Activated CD8-positive, alpha-beta T cell treated with anti-CD3 and anti-CD28 coated beads, Interleukin-2, amount 10 ng/mL, durations not matched to agents 7 days and 5 days (primary cell): ENCODE measurements at places on chromosomes 12 and 14.

GRCh38 chr12:64054079-64054520 lies 168.0 kb downstream of the KICS2 start:
- H3K4me3 ChIP-seq: no peak overlapping the region
- no peak overlapping the region for H3K27ac ChIP-seq
- no peaks in the 10 kb centered on the region for H3K4me1 ChIP-seq
- no peaks in the 10 kb centered on the region for H3K36me3 ChIP-seq

GRCh38 chr12:77777274-77777673 lies 53.4 kb upstream of the NAV3 start:
- no peak overlapping the region for H3K4me3 ChIP-seq
- H3K36me3 ChIP-seq: no peaks in the 10 kb centered on the region
- H3K27me3 ChIP-seq: no peaks in the 10 kb centered on the region
- H3K4me1 ChIP-seq: no peaks in the 10 kb centered on the region
- DNase-seq: no peak

GRCh38 chr12:54047964-54048303 lies 5.7 kb upstream of the HOXC4 start:
- no peak overlapping the region for H3K27ac ChIP-seq
- DNase-seq: no peak
- H3K36me3 ChIP-seq: no peaks in the 10 kb centered on the region
- H3K4me1 ChIP-seq: peaks cover 44% of the 10 kb centered on the region
- H3K27me3 ChIP-seq: peaks cover 89% of the 10 kb centered on the region

DNA sequence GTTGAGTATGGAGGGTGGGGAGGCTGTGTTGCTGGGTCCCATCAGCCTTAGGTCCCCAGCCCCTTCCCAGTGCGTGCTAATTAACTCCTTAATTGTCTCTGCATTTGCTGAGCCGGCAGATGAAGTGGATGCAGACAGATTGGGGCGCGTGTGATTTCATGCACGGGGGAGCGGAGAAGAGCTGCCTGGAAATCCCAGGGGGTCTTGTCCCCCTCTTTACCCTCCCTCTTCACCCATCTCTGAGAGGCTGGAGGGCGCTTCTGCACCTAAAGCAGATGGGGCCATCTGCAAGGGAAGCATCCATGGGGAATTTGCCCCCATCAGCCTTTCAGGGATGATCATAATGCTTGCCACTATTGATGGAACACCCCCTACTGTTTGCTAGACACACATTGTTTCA lies 4.4 kb upstream of the ASIC1 start:
- peaks cover 52% of the 10 kb centered on the region for H3K27me3 ChIP-seq
- H3K4me3 ChIP-seq: no peak overlapping the region
- H3K36me3 ChIP-seq: no peaks in the 10 kb centered on the region
- H3K27ac ChIP-seq: no peak overlapping the region
- DNase-seq: no peak
- peaks cover 21% of the 10 kb centered on the region for H3K4me1 ChIP-seq

GRCh38 chr12:15634010-15634683 lies 155.0 kb downstream of the EPS8 start:
- H3K4me1 ChIP-seq: no peaks in the 10 kb centered on the region
- no peak overlapping the region for H3K27ac ChIP-seq
- H3K36me3 ChIP-seq: no peaks in the 10 kb centered on the region
- DNase-seq: no peak

DNA sequence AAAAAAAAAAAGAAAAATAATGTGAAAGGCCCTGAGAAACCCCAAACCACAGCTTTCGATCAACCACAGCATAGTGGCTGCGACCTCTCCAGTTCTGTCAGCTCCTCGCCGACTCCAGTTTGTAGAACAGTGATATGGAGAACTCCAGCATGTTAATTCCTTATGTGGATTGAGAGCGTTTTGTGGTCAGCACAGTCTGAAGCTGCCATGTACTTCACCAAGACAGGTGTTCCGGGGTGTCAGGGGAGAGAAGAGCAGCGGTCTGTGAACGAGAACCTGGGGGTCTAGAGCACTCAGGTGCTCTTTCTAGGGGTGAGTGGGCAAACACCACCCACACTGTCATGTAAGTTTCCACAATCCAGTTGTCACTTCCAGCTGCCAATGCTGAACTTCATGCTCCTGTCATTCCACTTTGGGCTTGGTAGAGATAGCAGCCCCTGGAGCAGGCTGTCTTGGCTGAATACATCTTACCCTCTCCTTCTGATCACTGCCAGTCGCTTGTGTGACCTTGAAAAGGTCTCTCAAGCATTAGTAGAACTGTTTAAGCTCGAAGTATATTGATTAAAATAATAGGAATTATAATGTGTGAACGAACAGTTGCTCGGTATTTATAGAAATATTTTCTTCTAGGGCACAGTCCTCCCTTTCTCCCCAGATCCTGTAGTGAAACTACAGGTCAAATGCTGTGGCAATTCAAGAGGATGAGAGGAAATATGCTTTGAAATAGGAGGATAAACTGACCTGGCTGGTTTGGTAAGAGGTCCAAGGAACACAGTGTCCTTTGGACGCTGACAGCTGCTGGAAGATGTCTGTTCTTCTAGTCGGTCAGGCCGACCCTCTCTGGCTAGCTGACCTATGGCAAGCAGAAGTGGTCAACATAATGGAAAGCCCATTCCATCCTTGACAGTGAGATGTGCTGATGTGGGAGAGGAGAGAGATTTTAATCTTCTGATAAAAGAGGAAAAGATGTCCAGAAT lies 15.7 kb upstream of the MAX start:
- H3K36me3 ChIP-seq: no peaks in the 10 kb centered on the region
- no peak overlapping the region for H3K4me3 ChIP-seq
- H3K4me1 ChIP-seq: peaks cover 6% of the 10 kb centered on the region

DNA sequence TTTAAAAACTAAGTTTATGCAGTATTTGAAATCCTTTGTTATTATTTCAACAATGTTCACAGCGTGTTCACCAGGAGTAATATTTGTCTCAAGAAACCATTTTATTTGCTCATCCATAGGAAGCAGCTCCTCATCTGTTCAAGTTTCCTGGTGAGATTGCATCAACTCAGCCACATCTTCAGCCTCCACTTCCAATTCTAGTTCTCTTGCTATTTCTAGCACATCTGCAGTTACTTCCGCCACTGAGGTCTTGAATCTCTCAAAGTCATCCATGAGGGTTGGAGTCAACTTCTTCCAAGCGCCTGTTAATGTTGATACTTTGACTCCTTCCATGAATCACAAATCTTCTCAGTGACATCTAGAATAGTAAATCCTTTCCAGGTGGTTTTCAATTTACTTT lies 18.0 kb downstream of the CLEC9A start:
- H3K36me3 ChIP-seq: no peaks in the 10 kb centered on the region
- no peak for DNase-seq
- H3K27me3 ChIP-seq: peaks cover 24% of the 10 kb centered on the region
- no peak overlapping the region for H3K4me3 ChIP-seq
- H3K4me1 ChIP-seq: peaks cover 8% of the 10 kb centered on the region

DNA sequence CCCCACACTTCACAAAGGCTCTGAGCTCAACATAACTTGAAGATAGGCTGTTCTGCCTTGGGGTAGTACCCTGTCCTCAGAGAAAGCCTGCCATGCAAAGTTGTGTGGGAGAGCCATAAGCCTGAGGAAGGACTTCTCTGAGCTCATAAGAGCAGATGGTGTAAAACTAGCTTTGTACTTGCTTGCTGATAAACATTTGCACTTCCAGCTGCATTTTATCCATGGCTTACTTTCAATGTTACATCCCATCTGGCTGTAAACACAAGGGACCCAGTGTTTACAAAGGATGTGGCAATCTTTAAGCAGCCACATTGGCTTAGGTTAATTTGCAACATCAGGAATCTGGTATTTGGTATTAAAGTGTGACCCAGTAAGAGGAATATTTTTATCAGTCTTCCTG lies 258.1 kb downstream of the IPO8 start:
- H3K4me3 ChIP-seq: no peak overlapping the region
- no peaks in the 10 kb centered on the region for H3K4me1 ChIP-seq
- no peak for DNase-seq
- no peak overlapping the region for H3K27ac ChIP-seq

DNA sequence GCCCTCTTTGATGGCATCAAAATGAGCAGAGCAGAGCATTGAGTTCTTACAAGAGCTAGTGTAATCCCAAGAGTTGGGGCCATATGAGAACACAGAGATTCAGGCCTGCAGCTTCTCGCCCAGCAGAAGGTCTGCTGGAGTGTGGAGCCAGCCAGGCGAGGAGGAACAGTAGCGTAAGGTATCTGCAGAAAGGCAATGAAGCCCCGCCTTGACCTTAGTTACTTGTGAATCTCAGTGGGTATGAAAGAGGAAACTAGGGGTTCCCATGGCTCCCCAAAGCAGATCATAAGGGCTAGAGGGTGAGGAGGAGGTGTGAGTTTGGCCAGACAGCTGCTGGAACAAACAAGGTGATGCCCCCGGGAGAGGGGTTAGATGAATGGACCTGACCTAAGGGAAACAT lies 49.4 kb downstream of the SLC8A3 start:
- peaks cover 25% of the 10 kb centered on the region for H3K27me3 ChIP-seq
- H3K27ac ChIP-seq: no peak overlapping the region
- peaks cover 3% of the 10 kb centered on the region for H3K4me1 ChIP-seq
- H3K4me3 ChIP-seq: no peak overlapping the region

DNA sequence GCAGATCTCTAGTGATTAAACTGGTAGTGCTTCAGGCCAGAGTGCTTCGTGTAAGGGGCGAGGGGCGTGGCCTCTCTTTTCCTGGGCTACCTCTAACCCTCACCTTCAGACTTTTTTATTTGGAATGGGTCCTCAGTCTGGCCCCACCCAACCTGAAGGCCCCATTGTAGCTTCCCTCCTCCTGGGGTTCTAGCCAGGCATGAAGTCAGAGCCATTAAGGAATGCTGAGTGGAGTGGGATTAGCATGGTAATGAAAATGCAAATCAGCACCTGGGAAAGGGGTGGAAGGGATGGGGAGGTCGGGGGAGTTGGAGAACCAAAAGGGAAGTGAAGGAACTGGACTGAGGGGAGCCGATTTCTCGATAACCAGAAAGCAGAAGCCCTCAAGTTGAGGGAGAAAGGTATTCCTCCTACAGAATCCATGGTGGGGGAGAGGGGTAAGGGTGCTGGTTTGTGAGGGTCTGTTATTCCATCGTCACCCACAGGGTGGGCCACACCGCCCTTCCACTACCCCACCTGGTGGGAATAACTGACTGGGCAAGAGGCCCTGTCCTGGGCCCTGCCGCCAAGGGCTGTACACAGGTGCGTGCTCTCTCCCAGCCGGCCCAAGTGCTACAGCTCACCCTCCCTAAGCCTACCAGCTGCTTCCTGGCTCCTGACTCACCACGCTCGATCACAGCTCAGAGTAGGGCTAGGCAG lies 14.1 kb downstream of the ZFHX2 start:
- no peak overlapping the region for H3K27ac ChIP-seq
- H3K27me3 ChIP-seq: peaks cover 2% of the 10 kb centered on the region
- H3K4me3 ChIP-seq: no peak overlapping the region
- H3K36me3 ChIP-seq: no peaks in the 10 kb centered on the region
- no peaks in the 10 kb centered on the region for H3K4me1 ChIP-seq
- DNase-seq: no peak

DNA sequence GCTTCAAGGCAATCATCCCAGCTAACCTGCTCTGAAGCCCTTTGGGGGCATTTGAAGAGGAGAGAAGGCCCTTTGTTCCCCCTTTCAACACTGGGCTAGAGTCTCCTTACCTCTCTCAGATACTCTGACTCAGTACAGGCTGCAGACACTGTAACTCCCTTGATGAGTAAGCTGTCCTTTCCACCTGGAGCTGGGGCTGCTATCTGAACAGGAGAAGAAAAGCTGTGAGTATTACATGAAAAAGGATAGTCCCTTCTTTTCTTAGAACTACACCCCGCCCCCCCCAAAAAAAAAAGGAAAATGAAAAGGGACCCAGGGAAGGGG lies 186.6 kb upstream of the PLEKHG7 start:
- H3K27me3 ChIP-seq: no peaks in the 10 kb centered on the region
- H3K36me3 ChIP-seq: peaks cover 11% of the 10 kb centered on the region
- H3K4me3 ChIP-seq: no peak overlapping the region
- H3K4me1 ChIP-seq: peaks cover 13% of the 10 kb centered on the region
